NCI-H774 (cell line): ENCODE measurements at places on chromosomes 1 and 21.

DNA sequence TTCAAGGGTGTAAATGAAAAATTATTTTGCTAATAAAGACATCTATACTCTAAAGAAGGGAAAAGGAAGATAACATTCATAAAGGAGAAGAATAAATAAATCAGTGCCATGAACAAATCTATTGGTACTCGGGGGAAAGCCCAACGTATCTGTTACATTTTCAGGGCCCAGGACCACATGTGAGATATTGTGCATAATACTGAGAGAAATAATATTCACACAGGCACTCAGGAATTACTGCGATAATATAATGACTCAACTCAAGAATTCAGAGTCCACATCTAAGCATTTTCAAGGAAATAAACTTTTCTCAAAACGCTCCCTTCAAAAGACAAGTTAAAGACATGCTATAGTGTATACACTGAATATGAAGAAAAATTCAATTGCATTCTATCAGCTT is 108.8 kb downstream of the SMYD2 start:
- DNase-seq, result no peak

GRCh38 chr1:227735539-227736285 is 477 bp downstream of the SNAP47 start:
- DNase-seq, result no peak

GRCh38 chr1:113101588-113101987 is 28.6 kb downstream of the LRIG2 start:
- no peak for DNase-seq

GRCh38 chr21:26840912-26841311 is 4.3 kb downstream of the ADAMTS1 start:
- DNase-seq, result no peak

GRCh38 chr1:78855258-78855657 is 151.3 kb downstream of the ADGRL4 start:
- DNase-seq, result no peak

GRCh38 chr1:165327538-165327937 is 29.0 kb downstream of the LMX1A start:
- no peak for DNase-seq

DNA sequence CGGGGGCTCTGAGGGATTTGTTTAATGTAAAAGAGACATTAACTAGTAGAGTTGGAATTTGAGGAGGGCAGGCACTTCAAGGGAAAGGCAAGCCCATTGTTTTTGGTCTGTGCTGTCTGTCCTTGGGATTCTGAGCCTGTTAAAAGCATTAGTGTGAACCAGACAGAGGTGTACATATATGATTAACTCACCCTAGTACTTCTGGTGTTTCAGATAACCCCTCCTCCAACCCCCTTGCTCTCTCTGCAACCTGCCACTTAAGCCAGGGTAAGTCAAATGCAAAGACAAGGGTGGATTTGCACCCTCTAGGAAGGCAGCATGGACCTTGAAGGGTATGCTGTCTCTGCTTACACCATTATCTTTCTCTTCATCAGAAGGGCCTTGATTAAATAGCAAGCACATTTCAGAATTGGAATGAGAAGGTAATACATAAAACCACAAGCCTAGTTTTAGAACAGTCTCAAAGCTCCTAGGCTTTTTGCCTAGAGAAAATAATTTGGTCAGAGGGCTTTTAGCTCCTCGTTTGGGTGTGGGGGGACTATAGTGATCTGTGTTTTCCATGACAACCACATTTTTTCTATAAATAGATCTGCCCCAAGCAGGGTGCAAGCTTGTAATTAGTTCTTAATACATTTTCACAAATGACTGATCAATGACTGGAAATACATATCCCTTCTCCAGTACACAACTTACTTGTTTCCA is 120.7 kb upstream of the SGIP1 start:
- no peak for DNase-seq

GRCh38 chr21:44910229-44911067 is 10.3 kb downstream of the ITGB2 start:
- DNase-seq, result no peak

- DNase-seq, result no peak
Measured at GRCh38 chr21:32753818-32754585, 17.6 kb downstream of the PAXBP1 start.

DNA sequence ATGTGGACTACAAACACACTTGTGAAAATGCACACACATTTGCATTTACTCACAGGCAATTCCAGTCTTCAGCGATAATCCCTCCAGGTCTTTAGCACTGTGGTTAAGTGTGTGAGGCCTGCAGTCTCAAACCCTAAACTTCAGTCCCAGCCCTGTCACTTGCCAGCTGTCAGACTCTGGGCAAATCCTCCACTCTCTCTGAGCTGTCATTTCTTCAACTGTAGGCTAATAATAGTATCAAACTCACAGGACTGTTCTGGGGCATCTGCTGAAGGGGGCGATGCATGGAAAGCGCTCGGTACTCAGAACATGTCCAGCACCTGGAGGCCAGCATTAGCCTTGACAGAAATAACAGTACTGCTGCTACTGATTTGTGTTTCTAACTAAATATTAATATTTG is 48.2 kb downstream of the NEK2 start:
- DNase-seq, result no peak

GRCh38 chr1:101314244-101314643 is 77.4 kb downstream of the S1PR1 start:
- DNase-seq, result no peak

DNA sequence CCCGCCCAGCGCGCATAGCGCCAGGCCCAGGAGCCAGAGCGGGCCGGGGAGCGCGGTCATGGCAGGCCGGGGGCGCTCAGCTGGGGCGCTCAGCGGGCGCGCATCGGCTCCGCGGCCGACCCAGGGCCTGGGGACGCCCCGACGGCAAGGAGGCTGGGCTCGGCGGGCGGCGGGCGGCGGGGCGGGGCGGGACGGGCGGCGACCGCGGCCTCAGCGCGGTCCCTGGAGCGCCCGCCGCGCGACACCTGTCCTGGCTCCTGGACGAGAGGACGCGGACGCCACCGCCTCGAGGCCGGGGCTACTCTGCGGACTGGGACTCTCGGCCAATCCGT is 273 bp downstream of the BMP8B start:
- DNase-seq, result no peak

GRCh38 chr1:118985640-118986554 is 2.2 kb downstream of the TBX15 start:
- DNase-seq, result no peak

GRCh38 chr1:192010406-192010805 is 147.9 kb upstream of the RGS18 start:
- no peak for DNase-seq

DNA sequence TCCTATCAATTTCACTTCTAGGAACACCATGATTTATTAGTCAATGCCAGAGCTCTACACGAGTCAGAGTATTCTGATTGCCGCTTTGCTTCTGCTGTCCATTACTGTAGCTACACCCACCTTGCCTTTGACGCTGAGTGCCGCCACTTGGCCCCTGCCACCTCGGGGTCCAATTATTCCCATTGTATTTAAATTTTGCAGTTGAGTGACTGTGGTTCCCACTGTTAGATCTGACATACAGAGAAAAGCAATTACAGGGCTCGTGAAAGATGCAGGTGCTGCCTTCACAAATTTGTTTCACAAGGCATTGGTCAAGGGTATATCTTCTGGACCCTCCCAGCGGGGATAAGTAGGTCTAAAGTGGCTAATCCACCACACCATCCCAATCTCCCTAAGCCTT is 428.9 kb downstream of the SIPA1L2 start:
- no peak for DNase-seq

DNA sequence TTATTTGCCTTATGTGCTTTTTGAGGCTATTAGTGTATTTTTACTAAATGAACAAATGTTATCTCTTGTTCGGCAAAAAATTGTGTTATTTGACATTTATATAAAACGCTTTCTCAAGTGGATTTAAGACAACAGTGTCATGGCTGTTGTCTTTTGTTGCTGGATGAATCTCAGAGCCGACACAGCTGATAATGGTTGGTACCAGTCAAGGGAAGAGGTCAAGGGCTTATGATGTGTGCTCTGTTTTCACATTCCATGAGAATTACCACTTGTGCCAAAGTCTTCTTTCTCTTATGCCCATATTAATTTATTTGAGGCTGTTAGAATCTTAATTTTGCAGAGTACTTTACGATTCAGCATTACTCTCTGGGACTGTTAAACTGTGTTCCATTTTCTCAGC is 17.9 kb upstream of the CD101 start:
- DNase-seq, result no peak
